ENCODE measurements at places on chromosomes 6 and 20.
A peak's percentile ranks its signal among the peaks of the same experiment; 100 is the strongest.

DNA sequence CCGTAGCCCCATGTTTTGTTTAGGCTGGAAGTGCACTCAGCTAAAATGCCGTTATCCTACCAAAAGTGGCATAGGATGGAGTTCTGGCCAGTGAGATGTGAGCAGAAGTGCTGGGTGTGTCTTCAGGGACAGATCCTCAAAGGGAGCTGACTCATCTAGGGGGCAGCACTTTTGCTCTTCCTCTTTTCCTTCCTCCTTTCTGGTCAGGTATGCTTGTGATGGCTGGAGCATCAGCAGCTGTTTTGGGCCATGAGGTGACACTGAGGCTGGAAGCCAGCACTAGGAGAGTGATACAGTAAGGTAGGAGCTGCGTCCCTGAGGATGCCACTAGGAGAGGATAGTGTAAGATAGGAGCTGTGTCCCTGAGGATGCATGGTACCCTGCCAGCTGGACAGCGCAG lies 4.6 kb upstream of the OSBPL2 start:
- no peak overlapping the region for H3K4me3 ChIP-seq
- peaks cover 41% of the 10 kb centered on the region for H3K27me3 ChIP-seq
- DNase-seq = no peak
- peaks cover 6% of the 10 kb centered on the region for H3K4me1 ChIP-seq

DNA sequence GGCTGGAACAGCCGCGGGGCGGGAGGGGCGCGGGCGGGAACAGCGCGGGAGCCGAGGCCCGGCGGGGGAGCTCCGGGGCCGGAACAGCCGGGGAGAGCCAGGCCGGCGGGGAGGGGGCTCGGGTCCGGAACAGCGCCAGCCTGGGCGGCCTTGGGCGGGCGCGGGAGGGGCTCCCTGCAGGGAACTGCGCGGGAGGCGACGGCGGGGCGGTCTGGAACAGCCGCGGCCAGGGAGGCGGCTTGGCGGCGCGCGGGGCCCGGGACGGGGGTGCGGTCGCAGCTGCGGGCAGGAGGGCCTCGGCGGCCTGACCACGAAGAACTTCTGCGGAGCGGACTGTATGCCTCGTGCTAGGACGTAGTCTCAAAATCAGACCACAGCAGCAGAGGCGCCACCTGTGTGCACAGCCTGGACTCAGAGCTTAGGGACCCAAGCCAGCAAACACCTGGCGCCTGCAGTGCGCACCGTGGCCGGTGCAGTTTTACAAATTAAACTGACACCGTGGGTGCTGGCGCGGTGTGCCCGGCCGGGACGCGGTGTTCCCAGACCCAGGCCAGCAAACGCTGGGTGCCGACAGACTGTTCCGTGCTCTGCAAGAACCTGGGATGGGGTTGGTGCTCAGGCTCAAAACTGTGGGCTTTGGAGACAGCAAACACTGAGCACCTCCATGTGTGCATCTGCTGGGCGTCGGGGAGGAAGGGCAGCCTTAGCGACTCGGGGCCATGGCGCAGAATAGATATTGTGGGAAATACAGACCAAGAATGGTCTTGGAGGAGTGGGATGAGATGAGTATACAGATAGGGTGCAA lies 572 bp downstream of the ZNF341 start:
- H3K27me3 ChIP-seq = no peaks in the 10 kb centered on the region
- peaks cover 3% of the 10 kb centered on the region for H3K36me3 ChIP-seq
- peak overlapping the region; percentile 83 for H3K27ac ChIP-seq
- peak; percentile 96 for DNase-seq
- H3K4me1 ChIP-seq = peaks cover 4% of the 10 kb centered on the region

GRCh38 chr20:32541323-32542258 lies 43.5 kb downstream of the NOL4L start:
- no peaks in the 10 kb centered on the region for H3K27me3 ChIP-seq
- no peaks in the 10 kb centered on the region for H3K36me3 ChIP-seq
- no peak for DNase-seq

- no peaks in the 10 kb centered on the region for H3K4me1 ChIP-seq
- no peaks in the 10 kb centered on the region for H3K27me3 ChIP-seq
- no peak overlapping the region for H3K4me3 ChIP-seq
- no peak for DNase-seq
- no peak overlapping the region for H3K27ac ChIP-seq
These were observed 15.5 kb downstream of the UCKL1 start for GRCh38 chr20:63940472-63941266.

DNA sequence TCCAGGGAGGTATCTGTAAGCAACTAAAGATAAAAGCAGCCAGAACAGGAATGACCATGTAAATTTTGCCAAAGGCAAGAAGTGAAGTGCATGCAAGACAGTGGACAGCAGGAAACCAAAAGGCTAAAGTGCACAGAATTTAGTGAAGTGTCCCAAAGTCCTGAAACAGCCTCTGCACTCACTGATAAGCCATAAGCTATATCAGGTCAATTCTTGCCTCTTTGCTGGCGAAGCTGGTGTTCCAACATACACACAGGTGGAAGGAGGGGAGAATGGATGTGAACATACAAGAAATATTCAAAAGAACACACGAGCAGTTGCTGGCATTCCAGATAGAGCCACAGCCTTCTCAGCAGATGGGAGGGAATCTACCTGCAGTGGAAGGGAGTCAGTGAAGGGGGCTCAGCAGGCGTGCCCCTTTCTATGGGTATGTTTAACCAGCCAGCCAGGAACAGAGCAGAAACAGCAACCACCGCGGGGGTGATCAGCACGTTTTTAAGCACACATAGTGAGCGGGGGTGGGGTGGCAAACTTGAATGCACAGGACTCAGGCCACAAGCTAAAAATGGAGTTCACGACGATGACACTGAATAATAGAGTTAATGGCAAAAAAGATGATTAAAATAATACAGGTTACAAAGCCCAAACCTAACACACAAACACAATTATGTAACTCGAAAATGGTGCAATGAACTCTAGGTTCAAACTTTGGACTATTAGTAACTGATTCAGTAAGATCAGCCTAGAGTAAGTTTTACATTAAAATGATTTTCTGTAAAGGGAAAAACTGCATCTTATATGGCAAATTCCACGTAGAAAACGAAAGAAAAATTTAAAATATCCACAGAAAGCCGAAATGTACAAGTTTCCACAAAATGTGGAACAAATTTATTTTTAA lies 1.2 kb downstream of the ECI2 start:
- peak overlapping the region; percentile 79 for H3K27ac ChIP-seq
- 0 out of 2 replicates have a peak, but pooled peaks cover 3% of the 10 kb centered on the region for H3K36me3 ChIP-seq
- peaks cover 29% of the 10 kb centered on the region for H3K4me1 ChIP-seq
- no peaks in the 10 kb centered on the region for H3K27me3 ChIP-seq

GRCh38 chr6:101784094-101784493 lies 390.6 kb downstream of the GRIK2 start:
- H3K4me3 ChIP-seq = no peak overlapping the region
- H3K36me3 ChIP-seq = no peaks in the 10 kb centered on the region
- DNase-seq = no peak
- no peaks in the 10 kb centered on the region for H3K27me3 ChIP-seq
- no peak overlapping the region for H3K27ac ChIP-seq
- no peaks in the 10 kb centered on the region for H3K4me1 ChIP-seq

DNA sequence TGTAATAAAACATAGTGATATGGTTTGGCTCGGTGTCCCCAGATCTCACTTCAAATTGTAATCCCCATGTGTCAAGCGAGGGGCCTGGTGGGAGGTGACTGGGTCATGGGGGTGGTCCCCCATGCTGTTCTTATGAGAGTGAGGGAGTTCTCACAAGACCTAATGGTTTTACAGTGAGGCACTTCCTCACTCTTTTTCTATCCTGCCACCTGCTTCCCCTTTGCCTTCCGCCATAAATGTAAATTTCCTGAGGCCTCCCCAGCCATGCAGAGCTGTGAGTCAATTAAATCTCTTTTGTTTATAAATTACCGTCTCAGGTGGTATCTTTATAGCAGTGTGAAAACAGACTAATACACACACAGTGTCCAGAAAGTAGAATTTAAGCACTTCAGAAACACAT lies 78.5 kb downstream of the REPS1 start:
- no peaks in the 10 kb centered on the region for H3K27me3 ChIP-seq
- H3K27ac ChIP-seq = no peak overlapping the region
- no peaks in the 10 kb centered on the region for H3K36me3 ChIP-seq
- no peak overlapping the region for H3K4me3 ChIP-seq

DNA sequence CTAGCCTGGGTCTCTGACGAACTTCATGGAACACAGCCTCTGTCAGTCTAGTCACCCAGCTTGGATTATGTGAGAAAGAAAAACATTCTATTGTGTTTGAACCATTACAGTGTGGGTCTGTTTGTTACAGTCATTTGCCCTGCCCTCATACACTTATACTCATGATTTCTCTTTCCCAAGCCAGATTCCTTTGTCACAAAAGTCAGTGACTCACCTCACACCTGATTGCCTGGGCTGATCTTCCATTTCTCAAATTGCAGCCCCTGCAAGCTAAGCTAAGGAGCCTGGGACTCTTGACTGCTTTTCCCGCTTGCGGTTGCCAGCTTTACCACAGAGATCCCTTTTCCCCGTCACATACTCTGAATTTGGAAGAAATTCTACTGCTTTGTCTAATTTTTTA lies 395.9 kb downstream of the SAMD5 start:
- DNase-seq = no peak
- no peak overlapping the region for H3K4me3 ChIP-seq
- H3K4me1 ChIP-seq = no peaks in the 10 kb centered on the region
- no peaks in the 10 kb centered on the region for H3K36me3 ChIP-seq

GRCh38 chr6:3119040-3119723 lies 671 bp downstream of the BPHL start:
- H3K36me3 ChIP-seq = no peaks in the 10 kb centered on the region
- peak; percentile 19 for DNase-seq
- no peak overlapping the region for H3K27ac ChIP-seq

DNA sequence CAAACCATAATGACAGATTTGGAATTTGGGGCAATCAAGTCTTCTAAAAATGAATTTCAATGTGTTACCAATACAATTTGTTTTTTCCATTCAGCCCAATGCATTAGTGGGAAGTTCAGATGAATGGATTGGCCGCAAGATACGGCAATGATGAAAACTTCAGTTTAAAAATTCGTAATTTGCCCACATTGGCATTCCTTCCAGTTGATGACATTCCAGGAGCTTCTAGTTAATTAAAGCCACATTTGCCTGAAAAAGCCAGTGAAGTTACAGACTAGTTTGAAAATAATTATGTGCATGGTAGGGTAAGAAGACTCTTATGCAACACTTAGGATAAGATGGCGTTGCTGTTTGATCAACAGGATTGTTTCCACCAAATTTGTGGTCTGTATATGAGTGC lies 46.2 kb downstream of the NHLRC1 start:
- no peak for DNase-seq
- no peak overlapping the region for H3K4me3 ChIP-seq
- H3K36me3 ChIP-seq = no peaks in the 10 kb centered on the region

DNA sequence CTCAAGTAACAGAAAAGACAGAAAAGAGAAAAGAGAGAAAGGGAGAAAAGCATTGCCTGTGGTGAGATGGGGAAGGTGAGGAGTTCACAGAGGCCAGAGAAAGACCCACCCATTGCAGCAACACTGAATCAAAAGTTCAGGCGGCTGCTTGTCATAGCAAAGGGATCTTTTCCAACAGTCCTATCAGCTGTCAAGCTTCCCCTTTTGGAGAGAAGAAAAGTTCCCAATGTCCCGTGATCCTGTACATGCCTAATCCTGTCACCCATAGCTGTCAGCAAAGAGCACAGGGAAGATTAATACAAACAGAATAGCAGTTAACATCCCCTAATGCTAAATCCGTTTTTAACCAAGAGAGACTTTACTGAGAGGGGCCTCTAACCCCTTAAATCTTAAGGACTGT lies 8.9 kb upstream of the TRIM38 start:
- no peaks in the 10 kb centered on the region for H3K36me3 ChIP-seq
- H3K27ac ChIP-seq = no peak overlapping the region
- no peak overlapping the region for H3K4me3 ChIP-seq
- H3K27me3 ChIP-seq = no peaks in the 10 kb centered on the region
- H3K4me1 ChIP-seq = peaks cover 2% of the 10 kb centered on the region
- DNase-seq = no peak

DNA sequence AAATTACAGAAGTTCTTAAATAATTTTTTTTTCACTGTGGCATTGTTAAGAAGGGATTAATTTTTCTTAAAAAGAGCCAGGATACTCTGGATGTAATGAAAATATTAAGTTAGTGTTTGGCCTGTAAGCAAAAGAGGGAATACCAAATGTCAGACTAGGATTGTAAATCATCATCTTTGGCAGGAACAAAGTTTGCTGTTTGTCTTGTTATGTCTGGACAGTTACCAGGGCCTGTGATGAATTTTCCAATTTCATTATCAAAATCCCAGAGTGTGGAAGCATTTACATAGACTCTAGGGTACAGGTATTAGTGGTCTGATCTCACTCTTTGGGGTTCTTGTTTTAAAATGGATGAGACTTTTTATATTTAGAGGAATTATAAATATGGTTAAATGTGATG lies 26.1 kb downstream of the CEP57L1 start:
- H3K27me3 ChIP-seq = no peaks in the 10 kb centered on the region
- no peak for DNase-seq
- no peaks in the 10 kb centered on the region for H3K36me3 ChIP-seq
- no peak overlapping the region for H3K4me3 ChIP-seq
- no peak overlapping the region for H3K27ac ChIP-seq
- H3K4me1 ChIP-seq = peaks cover 9% of the 10 kb centered on the region

- no peak overlapping the region for H3K4me3 ChIP-seq
- H3K36me3 ChIP-seq = no peaks in the 10 kb centered on the region
- H3K4me1 ChIP-seq = no peaks in the 10 kb centered on the region
- no peak overlapping the region for H3K27ac ChIP-seq
- no peaks in the 10 kb centered on the region for H3K27me3 ChIP-seq
These were observed 53.5 kb upstream of the DEK start for GRCh38 chr6:18317850-18318249.

DNA sequence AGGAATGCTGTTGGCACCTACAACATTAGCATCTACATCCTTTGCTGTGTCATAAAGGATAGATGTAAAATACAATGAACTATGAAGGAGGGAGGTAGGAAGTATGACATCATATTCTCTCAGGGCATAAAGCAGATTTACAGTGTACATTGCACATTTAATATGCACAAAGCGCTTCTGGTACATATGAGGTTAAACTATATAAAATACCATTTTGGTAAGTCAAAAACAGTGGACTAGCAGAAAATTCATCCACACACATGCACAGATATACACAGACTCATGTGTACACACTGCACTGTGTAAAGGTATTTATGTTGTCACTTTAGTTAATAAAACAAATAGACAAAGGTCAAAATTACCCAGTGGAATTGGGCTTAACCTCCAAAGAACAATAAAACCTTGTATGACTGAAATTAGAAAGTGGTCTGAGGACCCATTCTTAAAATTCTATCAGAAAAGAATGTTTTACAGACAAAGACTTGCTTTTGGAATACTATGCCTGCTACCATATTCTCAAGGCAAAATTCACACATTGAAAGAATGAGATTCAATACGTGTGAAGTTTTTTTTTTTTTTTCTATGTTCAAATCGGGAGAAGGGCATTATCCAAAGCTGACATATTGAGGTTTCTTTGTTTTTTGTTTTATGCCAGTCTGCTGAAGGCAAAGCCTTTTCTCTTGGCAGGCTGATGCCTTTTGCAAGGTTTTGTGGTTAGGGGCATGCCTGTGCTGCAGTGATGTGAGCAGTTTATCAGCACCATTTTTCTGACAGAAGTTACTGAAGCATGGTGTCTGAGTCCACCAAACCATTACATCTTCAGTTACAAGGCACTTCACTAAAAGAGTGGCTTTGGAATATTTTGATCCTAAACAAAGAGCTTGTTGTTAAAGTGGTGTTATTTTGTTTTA lies 199.0 kb downstream of the PLCB1 start:
- H3K4me3 ChIP-seq = no peak overlapping the region
- no peaks in the 10 kb centered on the region for H3K36me3 ChIP-seq
- no peak for DNase-seq
- no peaks in the 10 kb centered on the region for H3K27me3 ChIP-seq
- no peak overlapping the region for H3K27ac ChIP-seq

Data from MM.1S (cell line).